ENCODE measurements at places on chromosomes 12 and 14.
A peak's percentile ranks its signal among the peaks of the same experiment; 100 is the strongest.

DNA sequence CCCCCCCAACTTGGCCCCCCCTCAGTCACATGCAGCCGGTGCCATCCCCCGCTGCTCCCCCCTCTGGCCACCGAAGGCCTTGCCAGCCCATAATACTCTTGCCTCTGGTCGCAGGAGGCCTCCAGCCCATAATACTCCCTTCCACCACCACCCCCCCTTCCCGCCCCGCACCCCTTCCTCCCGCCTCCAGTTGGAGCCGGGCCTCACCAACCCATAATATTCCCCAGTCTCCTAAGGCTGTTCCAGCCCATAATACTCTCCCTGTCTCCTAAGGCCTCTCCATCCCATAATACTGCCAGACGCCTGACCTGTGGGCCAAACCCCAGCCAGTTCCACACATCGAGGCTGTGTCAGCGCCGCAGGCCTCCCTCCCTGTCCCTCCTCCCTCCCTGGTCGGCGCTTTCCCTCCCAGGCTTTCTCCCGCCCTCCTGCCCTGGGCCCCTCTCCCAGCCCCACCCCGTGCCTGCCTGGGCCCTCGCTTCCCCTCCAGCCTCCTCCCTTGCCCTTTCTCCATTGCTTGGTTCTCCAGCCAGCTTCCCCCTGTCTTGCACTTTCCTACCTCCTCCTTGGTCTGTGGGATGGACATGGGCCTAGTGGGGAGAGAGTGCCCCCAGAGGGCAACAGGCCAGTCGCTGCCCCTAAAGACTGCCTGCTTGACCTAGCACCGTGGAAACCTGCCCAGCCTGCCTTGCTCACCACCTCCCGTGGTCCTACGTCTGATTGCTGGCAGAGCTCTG lies 6.8 kb upstream of the CHD4 start:
- no peak for DNase-seq

DNA sequence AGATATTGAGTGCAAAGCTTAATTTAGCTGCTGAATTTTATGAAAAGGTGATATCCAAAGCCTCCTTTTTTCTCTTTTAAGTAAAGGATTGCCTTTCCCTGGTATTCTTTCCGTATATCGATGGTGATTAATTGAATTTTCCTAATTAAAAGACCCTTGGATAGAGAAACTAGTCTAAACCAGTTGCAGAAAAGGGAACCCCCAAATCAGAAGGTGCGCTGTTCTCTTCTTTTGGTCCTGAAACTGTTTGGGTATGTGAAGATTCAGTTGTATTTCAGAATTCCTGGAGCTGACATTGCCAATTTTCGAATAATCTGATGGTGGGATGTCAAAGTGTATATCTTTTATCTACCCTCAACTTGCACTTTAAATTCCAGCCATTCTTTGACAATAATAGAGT lies 1.9 kb downstream of the GPHN start:
- no peak for DNase-seq

DNA sequence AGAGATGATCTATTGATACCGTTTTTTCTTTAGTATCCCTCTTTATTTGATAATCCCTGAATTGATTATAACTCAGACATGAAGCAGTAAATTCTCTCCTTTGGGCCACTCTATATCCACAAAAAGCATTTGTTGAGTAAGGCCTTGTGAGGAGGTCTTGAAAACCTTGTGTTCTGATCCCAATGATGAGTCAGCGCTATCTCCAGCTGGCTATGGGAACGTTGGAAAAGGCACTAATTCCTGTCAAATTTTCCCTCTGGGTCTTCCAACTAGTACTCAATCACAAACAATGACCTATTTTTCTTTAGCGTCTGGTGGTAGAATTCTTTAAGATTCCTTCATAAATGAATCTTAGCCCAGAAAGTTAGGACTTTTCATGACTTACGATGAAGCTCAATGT lies 168.4 kb upstream of the LRIG3 start:
- DNase-seq: no peak

GRCh38 chr12:117033382-117034221 lies 65.6 kb downstream of the TESC start:
- no peak for DNase-seq

DNA sequence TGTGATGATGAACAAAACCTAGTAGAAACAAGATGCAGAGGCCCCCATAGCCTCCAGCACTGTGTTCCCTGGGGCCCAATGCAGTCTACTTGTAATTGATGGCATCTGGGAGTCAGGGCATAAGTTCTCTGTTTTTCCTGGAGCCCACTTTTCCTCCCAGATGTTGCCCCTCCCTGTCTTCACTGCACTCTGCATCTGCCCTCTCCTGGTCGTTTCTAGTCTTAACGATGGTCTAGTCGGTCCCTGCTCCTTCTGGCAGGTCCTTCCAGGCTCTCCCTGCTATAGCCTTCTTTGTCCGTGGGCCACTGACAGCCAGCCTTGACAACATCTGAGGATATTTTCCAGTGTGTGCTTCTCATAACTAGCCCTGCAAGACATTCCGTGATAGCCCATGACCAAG lies 208.3 kb downstream of the GXYLT1 start:
- DNase-seq: no peak

GRCh38 chr12:94416613-94417012 lies 43.1 kb downstream of the CEP83 start:
- no peak for DNase-seq

- no peak for DNase-seq
Observed at GRCh38 chr14:37411079-37411735, 183.8 kb downstream of the FOXA1 start.

- DNase-seq: no peak
Observed at GRCh38 chr12:41234692-41235091, 46.6 kb downstream of the PDZRN4 start.

- DNase-seq: peak; percentile 17
Observed at GRCh38 chr14:95319312-95320077, at the start of gene CLMN. Gene CLMN (minus strand): TSS chr14:95319908. CDS start chr14:95319792, 116 bp downstream.

DNA sequence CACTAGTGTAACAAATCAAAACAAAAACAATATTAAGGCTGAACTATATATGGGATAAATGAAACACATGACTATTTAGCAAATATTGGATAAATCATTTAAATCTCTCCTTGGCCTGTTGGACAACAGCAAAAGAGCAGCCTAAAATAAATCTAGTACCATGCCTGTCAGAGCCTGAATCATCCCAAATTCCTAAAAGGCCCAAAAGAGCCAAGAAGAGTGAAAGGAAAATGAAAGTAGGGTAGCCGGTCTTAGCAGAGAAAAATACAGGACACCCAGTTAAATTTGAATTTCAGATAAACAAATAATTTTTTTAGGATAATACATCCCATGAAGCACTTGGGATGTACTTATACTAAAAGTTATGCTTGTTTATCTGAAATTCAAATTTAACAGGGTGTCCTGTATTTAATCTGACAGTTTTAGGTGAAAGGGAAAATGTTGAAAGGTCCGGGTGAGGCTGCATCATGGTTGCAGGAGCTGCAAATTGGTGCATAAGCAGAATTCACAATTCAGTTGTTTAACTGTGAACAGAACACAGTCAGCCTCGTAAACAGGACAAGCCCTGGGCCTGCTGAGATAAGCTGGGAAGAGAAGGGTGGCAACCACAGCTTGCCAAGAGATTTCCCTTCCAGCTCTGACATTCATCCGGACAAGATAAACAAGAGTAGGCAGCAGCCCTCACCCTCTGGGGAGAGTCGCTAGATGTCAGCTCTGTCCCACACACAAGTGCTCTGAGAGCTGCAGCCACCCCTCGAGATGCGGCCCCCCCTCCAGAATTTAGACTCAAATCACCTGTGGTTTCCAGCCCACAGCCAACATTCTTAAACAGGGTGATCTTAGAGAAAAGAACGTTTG lies 30.3 kb downstream of the DMAC2L start:
- peak; percentile 30 for DNase-seq

DNA sequence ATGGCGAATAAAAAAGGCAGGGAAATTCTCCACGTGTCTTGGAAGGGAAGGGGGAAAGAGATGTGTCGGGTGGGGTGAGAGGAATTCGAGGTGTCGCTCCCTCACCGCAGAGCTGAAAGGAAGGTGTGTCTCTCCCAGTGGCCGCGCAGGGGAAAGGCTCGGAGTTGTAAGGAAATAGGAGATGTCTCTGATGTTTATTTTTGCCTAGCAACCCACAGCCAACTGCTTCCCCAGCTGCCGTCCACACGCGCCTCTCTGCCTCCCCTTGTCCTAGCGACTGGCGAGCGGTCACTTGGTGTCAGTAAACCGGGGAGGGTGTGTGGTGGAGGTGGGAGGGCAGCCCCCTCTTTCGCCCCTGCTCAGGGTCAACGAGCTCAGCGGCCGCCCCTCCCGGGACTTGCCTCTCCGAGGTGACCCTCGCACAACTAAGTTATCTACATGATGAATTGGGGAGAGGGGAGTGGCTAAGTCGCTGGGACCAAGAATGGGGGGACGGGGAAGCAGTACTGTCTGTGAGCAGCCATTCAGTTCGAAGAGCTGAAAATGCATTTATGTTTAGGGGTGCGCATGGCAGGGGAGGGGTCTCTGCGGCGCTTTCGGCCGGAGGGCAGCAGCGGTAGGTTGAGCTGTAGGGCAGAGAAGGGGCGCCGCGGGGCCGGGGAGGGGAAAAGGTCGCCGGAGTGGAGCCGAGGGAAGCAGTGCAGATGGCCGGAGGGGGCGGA lies 585 bp upstream of the DYRK2 start:
- peak; percentile 32 for DNase-seq

GRCh38 chr12:18421867-18422266 lies 160.5 kb downstream of the PIK3C2G start:
- no peak for DNase-seq

GRCh38 chr12:84857525-84858208 lies 54.9 kb downstream of the SLC6A15 start:
- no peak for DNase-seq

DNA sequence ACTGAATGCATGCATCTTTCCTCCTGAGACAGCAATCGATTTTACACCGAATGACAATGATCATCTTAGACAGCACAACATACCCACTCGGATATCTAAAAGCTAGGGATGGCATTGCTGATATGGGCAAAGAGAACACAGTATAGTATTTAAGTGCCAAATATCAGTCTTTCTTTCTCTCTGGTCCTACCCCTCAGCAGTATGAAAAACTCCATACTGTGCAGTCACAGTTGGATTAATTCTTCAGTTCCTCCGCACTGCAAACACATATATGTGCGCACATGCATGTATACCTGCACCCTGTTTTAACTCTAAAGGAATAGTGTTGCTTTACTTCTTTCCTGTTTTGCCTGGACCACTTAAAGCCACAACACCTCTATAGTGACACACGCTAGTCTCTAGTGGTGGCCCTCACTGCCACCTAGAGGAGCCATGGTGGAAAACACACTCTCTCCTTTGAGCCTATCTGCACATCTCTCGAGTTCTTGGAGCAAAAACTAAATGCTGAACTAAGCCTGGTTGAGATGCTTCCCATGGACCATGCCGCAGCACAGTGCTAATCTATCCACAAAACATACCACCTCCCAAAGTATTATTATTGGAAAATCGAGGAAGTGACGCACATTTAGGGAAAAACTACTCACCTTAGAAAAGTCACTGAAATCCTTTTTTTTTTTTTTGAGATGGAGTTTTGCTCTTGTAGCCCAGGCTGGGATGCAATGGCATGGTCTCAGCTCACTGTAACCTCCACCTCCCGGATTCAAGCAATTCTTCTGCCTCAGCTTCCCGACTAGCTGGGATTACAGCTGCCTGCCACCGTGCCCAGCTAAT lies 11.9 kb downstream of the TMEM52B start:
- peak; percentile 32 for DNase-seq

- DNase-seq: no peak
Observed at GRCh38 chr12:58184212-58184611, 242.8 kb downstream of the ATP23 start.

GRCh38 chr12:10998204-10998603 lies at the start of gene TAS2R20:
Gene TAS2R20 (minus strand): TSS chr12:10998304. CDS start chr12:10997875, 429 bp downstream.
- DNase-seq: no peak

GRCh38 chr12:76074701-76075336 lies 9.7 kb downstream of the NAP1L1 start:
- DNase-seq: no peak

DNA sequence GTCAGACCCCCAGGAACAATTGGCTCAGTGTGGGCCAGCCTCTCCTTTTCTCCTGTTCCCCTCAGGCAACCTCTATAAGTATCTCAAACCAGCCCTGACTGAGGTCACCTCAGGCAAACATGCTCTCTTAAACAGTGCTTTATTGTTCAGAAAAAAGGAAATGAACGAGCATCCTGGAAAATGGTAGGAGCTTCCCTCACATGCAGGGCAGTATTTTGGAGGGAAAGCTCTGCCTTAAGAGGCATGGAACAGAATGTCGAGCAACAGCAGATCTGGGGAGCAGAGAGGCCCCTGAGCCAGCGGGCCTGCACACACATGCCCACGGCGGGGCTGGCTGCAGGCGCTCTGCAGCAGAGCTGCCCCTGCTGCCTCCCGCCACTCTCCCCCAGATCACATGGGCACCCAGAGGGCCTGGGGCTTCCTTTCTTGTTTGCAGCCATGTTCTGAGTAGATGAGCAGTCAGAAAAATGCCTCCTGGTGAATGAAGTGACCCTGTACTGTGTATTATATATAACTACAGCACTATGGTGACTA lies 42.0 kb downstream of the MOK start:
- no peak for DNase-seq

DNA sequence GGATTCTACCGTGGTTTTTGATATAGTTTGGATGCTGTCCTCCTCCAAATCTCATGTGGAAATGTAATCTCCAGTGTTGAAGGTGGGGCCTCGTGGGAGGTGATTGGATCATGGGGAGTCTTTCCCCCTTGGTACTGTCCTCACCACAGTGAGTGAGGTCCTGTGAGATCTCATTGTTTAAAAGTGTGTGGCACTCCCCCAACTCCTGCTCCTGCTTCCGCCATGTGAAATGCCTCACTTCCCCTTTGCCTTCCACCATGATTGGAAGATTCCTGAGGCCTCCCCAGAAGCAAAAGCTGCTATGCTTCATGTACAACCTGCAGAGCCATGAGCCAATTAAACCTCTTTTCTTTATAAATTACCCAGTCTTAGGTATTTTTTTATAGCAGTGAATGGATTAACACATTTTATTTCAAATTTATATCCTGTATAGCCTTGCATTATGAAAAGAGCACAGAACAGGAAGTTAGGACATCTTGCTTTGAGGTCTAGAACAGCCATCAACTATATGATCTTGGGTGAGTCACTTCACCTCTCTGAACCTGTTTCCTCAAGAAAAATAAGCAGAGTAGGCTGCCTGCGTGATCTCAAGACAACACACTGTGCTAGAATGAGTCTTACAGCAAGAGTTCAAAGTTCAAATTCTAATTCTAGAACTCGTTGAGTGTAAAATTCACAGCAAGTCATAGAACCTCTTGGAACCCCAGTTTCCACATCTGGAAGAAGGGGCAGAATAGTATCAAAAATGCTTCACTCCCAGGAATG lies 160.9 kb upstream of the EEA1 start:
- DNase-seq: peak; percentile 6

- DNase-seq: no peak
Observed at GRCh38 chr12:96701856-96702255, 205.2 kb upstream of the NEDD1 start.
